ENCODE measurements at places on chromosomes 7 and 10. TPM values are rescaled to one million over a fixed set of nuclear protein-coding genes. Genes with fewer than 3 reads are reported as not detected.

BLNK gene
- 0.57 TPM for total RNA-seq

UROS gene
- 30.7 TPM for total RNA-seq

CCDC7 gene
- 62.9 TPM for total RNA-seq

KIFBP gene
- 4.5 TPM for total RNA-seq

PTF1A gene
- not detected for total RNA-seq

ITGB8 gene
- total RNA-seq: not detected

PDLIM1 gene
- total RNA-seq: 11.8 TPM

CPA2 gene
- total RNA-seq: not detected

SCIN gene
- total RNA-seq: not detected

DNA sequence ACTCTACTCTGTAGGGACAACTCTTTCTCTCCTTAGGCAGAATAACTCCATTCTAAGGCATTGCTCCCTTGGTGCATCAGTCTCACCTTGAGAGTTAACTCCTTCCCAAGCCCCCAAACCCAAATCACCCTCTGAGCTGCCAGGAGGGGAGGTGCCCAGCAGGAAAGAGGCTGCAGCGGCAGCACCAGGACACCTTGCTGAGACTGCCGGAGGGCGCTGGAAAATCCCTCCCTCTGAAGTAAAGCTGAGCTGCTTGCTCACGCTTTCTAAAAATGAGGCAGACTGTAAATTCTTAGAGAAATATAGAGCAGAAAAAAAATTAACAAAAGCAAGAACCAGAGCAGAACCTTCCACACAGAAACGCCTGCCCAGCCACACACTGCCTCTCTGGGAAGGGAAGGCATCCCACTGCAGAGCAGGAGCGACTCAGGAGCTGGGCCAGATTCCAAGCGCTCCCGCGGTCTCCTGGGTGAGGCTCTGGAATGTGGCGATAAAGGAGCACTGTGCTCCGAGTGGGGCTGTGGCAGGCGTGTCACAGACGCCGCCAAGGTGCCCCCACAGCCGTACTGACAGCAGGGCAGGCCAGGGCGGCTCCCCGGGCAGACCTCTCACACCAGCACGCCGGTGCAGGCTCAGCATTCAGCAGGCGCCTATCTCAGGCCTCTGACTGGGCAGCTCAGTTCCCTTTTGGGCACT, 202.1 kb downstream of the TNS3 start:
- no peaks in the 10 kb centered on the region for H3K4me1 ChIP-seq
- no peaks in the 10 kb centered on the region for H3K27me3 ChIP-seq
- H3K27ac ChIP-seq: no peak overlapping the region
- no peak for DNase-seq
- no peaks in the 10 kb centered on the region for H3K36me3 ChIP-seq

- H3K27ac ChIP-seq: no peak overlapping the region
- no peak overlapping the region for H3K4me3 ChIP-seq
- DNase-seq: no peak
- H3K36me3 ChIP-seq: no peaks in the 10 kb centered on the region
Observed at GRCh38 chr7:11430841-11431240, 401.2 kb downstream of the THSD7A start.

DNA sequence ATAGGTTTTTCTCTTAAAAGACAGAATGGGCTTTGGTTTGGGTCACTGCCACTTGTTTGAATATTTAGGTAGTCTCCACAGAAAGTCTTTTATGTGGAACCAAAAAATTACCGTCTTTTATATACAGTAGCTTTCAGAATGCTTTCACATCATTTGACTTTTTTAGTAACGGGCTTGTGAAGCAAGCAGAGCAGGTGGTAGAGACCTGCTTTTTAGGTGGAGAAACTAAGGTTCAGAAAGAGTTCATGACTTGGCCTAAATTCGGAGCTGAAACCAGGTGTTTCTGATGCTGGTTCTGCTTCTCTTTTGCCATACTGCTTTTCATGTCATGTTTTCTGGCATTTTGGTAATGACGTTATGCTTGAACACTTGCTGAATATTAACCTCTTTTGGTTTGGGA, 36.3 kb downstream of the GARS1 start:
- no peaks in the 10 kb centered on the region for H3K4me1 ChIP-seq
- peaks cover 27% of the 10 kb centered on the region for H3K36me3 ChIP-seq
- no peaks in the 10 kb centered on the region for H3K27me3 ChIP-seq
- H3K27ac ChIP-seq: no peak overlapping the region
- H3K4me3 ChIP-seq: no peak overlapping the region
- DNase-seq: no peak

DNA sequence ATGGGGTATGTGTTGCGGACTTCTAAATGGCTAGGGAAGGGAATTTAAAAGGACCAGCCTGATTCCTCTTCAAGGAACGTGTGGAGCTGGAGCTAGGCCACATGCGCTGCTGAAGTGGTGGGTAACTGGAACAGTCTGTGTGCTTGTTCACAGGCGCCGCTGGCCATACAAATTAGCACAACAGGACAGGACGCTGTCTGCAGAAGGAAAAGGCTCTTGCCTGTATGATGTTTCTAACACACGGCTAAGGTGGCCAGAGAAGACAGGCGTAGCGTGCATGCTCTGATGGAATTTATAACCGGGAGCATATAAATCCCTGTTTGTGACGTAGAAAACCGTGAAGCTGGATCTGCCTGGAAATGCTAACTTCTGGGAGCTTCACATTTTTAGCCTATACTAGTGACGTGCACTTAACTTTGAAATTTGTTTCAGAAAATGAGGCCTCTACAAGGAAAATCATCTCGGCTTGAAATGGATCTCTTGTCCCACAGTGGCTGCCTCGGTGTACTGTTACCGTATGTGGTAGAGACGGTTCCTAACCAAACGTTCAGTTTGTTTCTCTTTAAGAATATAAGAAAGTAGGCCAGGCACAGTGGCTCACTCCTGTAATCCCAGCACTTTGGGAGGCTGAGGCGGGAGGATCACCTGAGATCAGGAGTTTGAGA, 569.4 kb downstream of the PTPRN2 start:
- H3K4me1 ChIP-seq: no peaks in the 10 kb centered on the region
- no peaks in the 10 kb centered on the region for H3K27me3 ChIP-seq
- no peaks in the 10 kb centered on the region for H3K36me3 ChIP-seq
- no peak overlapping the region for H3K27ac ChIP-seq
- no peak overlapping the region for H3K4me3 ChIP-seq

DNA sequence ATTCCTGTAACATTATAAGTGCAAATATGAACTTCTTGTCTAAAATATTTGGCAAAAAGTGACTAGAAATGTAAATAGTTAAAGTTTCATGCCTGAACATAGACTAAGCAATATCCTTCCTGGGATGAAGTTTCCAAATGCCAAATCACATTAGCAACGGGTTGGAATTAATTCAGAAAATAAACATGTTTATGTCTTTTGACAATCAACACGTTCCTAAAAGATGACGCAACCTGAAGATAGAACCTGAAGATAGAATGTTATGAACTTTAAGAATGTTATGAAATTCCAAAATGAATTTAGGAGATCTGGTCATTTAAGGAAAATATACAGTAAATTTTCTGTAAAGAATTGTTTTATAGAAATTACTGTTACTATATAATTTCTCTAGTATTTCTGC, 9.2 kb downstream of the LAMB4 start:
- DNase-seq: no peak
- H3K4me3 ChIP-seq: no peak overlapping the region
- no peak overlapping the region for H3K27ac ChIP-seq
- no peaks in the 10 kb centered on the region for H3K4me1 ChIP-seq

DNA sequence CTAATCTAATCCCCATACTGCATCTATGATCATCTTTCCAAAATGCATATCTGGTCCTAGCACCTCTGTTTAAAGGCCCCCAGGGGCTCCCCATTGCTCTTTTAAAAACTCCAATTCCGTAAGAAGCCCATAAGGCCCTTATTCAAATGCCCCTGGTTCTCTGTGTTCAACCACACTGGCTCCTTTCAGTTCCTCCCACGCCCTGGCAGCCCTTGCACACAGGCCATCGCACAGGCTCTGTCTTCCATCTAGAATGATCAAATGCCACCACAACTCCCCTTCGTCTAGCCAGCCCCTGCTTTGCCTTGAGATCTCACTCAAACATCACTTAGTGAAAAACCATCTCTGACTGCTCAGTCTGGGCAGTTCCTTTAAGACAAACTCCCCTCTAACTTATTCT, 112.9 kb upstream of the LYZL2 start:
- H3K4me3 ChIP-seq: no peak overlapping the region
- H3K4me1 ChIP-seq: no peaks in the 10 kb centered on the region
- no peak overlapping the region for H3K27ac ChIP-seq
- DNase-seq: no peak

DNA sequence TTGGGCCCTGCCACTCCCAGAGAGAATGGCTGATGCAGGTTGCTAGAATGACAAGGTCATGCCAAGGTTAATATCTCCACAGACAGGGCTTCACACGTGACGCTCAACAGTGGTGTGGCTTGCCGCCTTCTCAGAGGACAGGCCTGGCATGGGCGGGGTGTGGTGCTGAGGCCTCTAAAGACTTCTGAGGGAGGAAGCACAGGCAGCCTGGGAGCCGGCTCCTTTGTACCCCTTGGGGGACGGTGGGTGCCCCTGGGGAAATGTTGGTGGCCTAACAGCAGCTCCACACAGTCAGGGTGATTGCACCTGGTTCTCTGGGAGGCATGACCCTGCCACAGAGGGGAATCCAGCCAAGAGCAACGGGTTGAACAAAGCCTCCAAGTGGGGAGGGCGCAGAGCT, 115.1 kb downstream of the PKD1L1 start:
- no peaks in the 10 kb centered on the region for H3K36me3 ChIP-seq
- no peaks in the 10 kb centered on the region for H3K4me1 ChIP-seq
- no peaks in the 10 kb centered on the region for H3K27me3 ChIP-seq
- no peak overlapping the region for H3K4me3 ChIP-seq

GRCh38 chr7:50119815-50120637, 27.0 kb upstream of the ZPBP start:
- H3K27me3 ChIP-seq: no peaks in the 10 kb centered on the region
- no peak for DNase-seq
- H3K27ac ChIP-seq: no peak overlapping the region

GRCh38 chr10:61835946-61836887, 65.3 kb upstream of the ARID5B start:
- no peaks in the 10 kb centered on the region for H3K36me3 ChIP-seq
- H3K4me1 ChIP-seq: no peaks in the 10 kb centered on the region
- DNase-seq: no peak
- H3K27ac ChIP-seq: no peak overlapping the region
- no peak overlapping the region for H3K4me3 ChIP-seq
- no peaks in the 10 kb centered on the region for H3K27me3 ChIP-seq

DNA sequence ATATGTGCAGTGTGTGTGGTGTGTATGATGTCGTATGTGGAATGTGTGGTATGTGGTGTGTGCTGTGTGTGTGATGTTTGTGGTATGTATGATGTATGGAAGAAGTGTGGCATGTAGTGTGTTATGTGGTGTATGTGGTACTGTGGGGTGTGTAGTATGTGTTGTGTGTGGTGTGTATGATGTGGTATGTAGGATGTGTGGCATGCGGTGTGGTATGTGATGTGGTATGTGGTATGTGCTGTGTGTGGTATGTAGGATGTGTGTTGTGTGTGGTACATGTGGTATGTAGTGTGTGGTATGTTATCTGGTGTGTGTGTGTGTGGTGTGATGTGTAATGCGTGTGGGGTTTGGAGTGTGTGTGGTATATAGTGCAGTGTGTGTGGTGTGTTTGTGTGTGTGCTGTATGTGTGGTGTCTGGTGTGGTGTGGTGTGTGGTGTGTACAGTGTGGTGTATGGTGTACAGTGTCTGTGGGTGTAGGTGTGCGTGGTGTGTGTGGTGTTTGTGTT, 129.6 kb downstream of the ATP6V0E2 start:
- H3K4me1 ChIP-seq: no peaks in the 10 kb centered on the region
- no peaks in the 10 kb centered on the region for H3K36me3 ChIP-seq
- DNase-seq: no peak
- no peak overlapping the region for H3K27ac ChIP-seq

DNA sequence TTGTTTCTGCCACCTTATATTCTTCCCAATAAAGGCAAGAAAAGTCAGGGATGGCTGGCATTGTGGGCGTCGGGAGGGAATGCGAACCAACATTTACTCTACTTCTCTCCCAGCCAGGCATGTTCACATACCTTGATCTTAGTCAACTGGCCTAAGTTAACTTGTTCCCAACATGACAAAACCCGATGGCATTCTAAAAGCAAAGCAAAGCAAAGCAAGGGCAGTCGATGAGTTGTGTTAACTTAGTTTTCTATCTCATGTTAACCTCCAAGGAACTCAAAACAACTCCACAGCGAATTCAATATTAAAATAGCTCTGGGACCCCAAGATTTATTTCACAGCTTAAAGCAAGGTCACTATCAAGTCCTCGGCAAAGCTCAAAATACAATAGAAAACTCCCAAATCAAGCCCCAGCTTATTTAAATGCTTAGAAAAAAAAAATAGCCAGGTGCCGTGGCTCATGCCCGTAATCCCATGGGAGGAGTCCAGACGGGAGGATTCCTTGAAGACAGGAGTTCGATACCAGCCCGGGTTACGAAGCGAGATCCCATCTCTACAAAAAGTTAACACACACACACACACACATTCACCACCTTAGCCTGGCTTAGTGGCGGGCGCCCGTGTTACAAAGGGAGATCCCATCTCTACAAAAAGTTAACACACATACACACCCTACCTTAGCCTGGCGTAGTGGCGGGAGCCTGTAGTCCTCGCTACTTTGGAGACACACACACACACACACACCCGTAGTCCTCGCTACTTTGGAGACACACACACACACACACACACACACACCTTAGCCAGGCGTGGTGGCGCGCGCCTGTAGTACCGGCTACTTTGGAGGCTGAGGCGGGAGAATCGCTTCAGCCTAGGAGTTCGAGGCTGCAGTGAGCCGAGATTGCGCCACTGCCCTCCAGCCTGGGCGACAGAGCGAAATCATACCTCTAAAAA, 901 bp upstream of the CCNY start:
- H3K27ac ChIP-seq: peak overlapping the region; percentile 92
- H3K27me3 ChIP-seq: no peaks in the 10 kb centered on the region
- peaks cover 33% of the 10 kb centered on the region for H3K4me1 ChIP-seq
- no peak for DNase-seq

DNA sequence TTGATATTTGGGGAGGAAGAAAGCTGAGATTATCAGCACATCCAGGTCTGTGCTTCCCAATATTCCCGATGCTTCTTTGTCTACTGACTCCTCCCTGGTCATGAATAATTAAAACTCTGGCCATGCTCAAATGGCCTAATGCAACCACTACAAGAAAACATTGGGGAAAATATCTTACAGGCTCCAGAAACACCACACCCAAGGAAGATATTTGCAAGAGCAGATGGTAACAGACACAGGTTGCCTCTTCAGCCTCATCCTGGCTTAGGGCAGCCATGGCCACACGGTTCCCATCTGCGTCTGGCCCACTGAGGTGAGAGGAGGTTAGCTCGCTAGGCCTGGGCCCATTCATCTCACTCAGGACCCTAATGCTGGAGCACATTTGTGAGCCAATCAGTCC, 108.4 kb upstream of the SDK1 start:
- H3K27me3 ChIP-seq: no peaks in the 10 kb centered on the region
- DNase-seq: no peak
- H3K36me3 ChIP-seq: no peaks in the 10 kb centered on the region

Measured in naive thymus-derived CD4-positive, alpha-beta T cell (primary cell).